CD4-positive, alpha-beta T cell treated with Interferon alpha-2 for 1 hour (primary cell): ENCODE measurements at places on chromosomes 5 and 9.

DNA sequence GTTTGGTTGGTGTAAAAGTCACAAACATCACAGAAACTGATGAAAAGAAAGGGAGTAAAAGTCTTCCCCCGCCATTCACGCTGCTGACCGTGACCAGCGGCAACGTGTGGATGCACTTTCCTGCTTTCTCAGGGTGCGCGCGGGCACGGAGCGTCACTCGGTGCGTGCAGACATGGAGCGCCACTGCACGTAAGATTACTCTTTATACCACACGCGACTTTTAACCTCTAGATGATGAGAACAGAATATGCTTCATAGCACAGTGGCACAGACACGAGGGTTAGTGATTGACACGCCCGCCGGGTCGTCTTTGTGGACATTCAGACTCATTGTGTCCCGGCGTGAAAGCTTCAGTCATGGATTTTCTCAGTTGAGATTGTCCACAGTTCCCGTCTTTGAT, 15.7 kb downstream of the CEP72 start:
- no peak for DNase-seq

DNA sequence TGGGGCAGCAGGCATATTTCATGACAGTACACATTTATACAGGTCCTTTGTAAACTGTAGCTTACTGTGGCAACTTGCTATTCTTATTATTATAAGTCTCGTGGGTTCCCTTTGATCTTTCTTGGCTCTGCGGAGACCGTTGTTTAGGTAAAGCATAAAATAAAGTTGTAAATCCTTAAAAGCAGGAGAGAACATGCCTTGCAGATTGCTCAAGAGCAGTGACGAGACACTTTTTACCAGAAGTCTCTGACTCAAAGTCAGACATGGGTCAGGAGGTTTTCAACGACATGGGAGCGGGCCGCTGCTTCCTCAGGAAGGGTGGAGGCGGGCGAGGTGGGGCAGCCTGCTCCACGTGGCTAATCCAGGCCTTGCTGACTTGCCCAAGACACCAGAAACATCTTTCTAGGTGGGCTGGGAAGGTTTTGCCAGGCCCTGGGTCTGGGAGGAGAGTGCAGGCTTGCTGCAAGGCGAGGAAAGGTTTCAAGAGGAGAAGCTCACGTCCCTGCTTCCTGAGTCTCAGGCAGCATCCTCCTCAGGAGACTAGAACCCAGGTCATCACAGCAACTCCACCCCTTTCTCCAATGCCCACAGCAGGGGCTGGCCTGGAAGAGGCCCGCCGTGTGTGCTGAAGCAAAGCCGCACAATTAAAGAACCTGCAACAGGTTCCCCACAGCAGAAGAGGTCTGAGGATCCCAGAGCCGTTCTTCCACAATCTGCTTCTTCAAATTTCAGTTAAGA, 6.5 kb downstream of the TBC1D2 start:
- peak; percentile 64 for DNase-seq

DNA sequence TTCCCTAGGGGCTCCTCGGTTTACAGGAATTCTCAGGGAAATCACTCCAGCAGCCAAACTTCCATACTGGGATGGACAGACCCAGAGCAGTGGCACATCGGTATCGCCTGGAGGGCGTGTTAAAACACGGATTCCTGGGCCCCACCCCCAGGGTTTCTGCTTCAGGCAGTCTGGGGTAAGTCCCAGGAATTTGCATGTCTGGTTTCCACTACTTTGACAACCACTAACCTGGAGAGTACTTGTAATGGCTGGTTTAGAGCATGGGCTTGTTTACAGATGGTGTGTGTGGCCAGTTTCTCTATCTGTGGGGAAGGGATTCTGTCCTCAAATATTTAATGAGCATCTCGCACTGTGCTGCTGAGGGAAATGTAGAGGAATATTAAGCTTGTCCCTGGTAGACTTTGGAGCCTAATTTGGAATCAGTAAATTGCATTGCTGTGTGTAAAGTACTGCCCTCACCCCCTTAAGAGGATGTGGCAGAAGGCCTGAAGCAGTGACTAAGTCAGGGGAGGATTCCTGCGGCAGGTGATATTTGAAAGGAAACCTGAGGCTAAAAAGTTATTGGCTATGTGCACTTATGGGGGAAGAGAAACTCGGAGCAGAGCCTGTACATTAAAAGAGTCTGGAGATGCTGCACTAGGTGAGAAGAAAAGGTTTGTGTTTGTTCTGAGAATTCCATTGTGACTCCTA, 18.6 kb upstream of the TJP2 start:
- DNase-seq: no peak

DNA sequence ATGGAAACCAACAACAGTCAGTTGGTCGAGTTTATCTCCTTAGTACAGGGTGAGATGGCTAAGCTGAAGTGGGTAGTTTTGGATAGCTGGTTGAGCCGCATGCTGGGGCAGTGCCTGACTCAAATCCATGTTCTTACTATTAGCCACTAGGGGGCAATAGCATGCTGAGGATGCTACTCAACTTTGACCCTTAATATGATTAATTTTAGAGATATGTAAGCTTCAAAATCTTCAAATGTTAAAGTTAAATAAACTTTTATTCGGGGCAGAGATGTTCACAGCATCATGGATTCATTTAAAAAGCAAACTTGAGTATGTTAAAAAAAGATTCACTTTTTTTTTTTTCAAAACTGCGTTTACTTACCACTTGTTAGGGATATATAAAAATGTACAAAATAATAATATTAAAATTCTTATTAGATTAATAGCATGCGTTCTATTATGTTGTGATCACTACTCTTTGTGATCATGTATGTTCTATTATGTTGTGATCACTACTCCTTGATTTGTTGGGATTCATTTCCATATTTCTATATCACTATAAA, 57.0 kb downstream of the C9orf153 start:
- DNase-seq: peak; percentile 12

GRCh38 chr9:96884443-96884842, 30.1 kb upstream of the ZNF782 start:
- DNase-seq: no peak

DNA sequence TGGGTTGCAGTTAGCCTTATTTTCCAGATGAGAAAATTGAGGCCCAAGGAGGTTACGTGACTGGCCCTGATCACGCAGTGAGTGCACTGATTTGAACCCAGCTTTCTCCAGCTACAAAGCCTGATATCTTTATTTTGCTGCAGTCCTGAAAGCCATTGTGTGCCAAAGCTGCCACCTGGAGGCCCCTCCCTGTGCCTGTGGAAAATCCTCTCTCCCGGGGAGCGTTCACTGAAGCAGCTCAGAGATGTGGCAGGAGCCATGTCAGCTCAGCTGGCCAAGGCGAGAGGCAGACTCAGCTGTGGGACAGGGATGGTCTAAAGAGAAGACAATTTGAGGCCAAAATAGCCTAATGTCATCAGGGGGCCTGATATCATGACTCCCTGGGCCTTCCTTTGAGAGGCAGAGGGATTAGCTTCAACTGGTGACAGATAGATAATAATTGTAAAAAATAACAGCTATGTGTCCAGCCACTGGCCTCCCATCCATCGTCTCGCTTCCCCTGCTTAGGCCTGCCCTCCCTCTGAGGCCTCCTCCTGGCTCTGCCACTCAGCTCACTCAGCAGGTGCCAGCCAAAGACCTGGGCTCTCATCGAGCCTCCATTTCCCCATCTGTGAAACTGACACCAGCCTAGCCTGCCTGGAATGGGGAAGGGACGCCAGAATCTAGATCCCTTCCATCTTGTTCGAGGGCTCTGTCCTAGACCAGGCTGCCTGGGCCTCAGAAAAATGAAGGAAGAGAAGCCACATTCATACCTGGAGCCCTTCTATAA, 74.3 kb upstream of the GGTA1 start:
- no peak for DNase-seq
